Panc1 (cell line): ENCODE measurements at places on chromosomes 16 and 17. TPM values are rescaled to one million over a fixed set of nuclear protein-coding genes. Genes with fewer than 3 reads are reported as not detected.

PYY gene
- not detected for total RNA-seq

MC1R gene
- 8.7 TPM for total RNA-seq

PDE6G gene
- 0.85 TPM for total RNA-seq

SULT1A4 gene
- total RNA-seq = 1.2 TPM

PRPF8 gene
- total RNA-seq = 296 TPM

TAC4 gene
- not detected for total RNA-seq

OTOP2 gene
- total RNA-seq = not detected

- no peaks in the 10 kb centered on the region for H3K27me3 ChIP-seq
- H3K36me3 ChIP-seq = no peaks in the 10 kb centered on the region
- no peak for DNase-seq
Observed at GRCh38 chr16:71520550-71520949, 5.7 kb upstream of the CHST4 start.

- H3K27me3 ChIP-seq = no peaks in the 10 kb centered on the region
- H3K4me1 ChIP-seq = no peaks in the 10 kb centered on the region; the same call in none of the 2 replicates
- no peak for DNase-seq
- no peaks in the 10 kb centered on the region for H3K36me3 ChIP-seq
Observed at GRCh38 chr16:85279825-85280545, 167.7 kb upstream of the CIBAR2 start.

GRCh38 chr17:64662774-64663367 lies 764 bp upstream of the SMURF2 start:
- peak overlapping the region; percentile 83 for H3K27ac ChIP-seq
- no peaks in the 10 kb centered on the region for H3K27me3 ChIP-seq
- peak overlapping the region; percentile 52 for H3K4me3 ChIP-seq
- H3K4me1 ChIP-seq = peaks cover 21% of the 10 kb centered on the region; the same call in 1 of the 2 replicates
- no peak for DNase-seq

- H3K36me3 ChIP-seq = no peaks in the 10 kb centered on the region
- H3K4me3 ChIP-seq = no peak overlapping the region
- H3K27me3 ChIP-seq = no peaks in the 10 kb centered on the region
- H3K4me1 ChIP-seq = peaks cover 3% of the 10 kb centered on the region; the same call in 1 of the 2 replicates
- DNase-seq = no peak
- no peak overlapping the region for H3K27ac ChIP-seq
Observed at GRCh38 chr16:88792078-88792550, 7.1 kb upstream of the PIEZO1 start.

DNA sequence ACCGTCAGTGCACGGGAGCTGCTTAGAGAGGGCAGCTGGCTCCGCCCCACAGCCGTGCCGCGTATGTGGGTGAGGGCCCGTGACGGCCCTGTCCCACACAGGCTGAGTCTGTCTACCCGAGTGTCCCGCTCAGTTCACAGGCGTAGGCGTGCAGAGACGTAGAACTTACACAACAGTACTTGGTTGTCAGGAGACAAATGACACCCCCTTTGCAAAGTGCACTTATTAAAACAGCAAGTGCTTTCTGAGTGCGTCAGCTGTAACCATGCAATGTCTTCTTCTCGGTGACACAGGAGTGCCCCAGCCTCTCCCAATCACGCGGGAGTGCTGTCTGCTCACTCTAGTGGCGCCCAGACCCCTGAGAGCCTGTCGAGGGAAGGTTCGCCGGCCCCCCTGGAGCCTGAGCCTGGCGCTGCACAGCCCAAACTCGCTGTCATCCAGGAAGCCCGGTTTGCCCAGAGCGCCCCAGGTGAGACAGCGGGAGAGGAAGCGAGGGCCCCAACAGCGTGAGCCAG lies 64.2 kb downstream of the FOXK2 start:
- no peak for DNase-seq
- H3K27me3 ChIP-seq = no peaks in the 10 kb centered on the region
- no peaks in the 10 kb centered on the region for H3K4me1 ChIP-seq
- H3K36me3 ChIP-seq = no peaks in the 10 kb centered on the region; the same call in 1 of the 2 replicates
- no peak overlapping the region for H3K4me3 ChIP-seq

GRCh38 chr16:89811321-89811720 lies 5.1 kb downstream of the FANCA start:
- no peaks in the 10 kb centered on the region for H3K27me3 ChIP-seq
- no peak overlapping the region for H3K4me3 ChIP-seq
- no peaks in the 10 kb centered on the region for H3K4me1 ChIP-seq
- peaks cover 9% of the 10 kb centered on the region for H3K36me3 ChIP-seq
- no peak overlapping the region for H3K27ac ChIP-seq

- H3K4me3 ChIP-seq = no peak overlapping the region
- DNase-seq = no peak
- H3K4me1 ChIP-seq = no peaks in the 10 kb centered on the region
- H3K27me3 ChIP-seq = no peaks in the 10 kb centered on the region; the same call in 1 of the 2 replicates
- no peaks in the 10 kb centered on the region for H3K36me3 ChIP-seq
- H3K27ac ChIP-seq = no peak overlapping the region
Observed at GRCh38 chr16:83245061-83245460, 562.7 kb upstream of the HSBP1 start.

DNA sequence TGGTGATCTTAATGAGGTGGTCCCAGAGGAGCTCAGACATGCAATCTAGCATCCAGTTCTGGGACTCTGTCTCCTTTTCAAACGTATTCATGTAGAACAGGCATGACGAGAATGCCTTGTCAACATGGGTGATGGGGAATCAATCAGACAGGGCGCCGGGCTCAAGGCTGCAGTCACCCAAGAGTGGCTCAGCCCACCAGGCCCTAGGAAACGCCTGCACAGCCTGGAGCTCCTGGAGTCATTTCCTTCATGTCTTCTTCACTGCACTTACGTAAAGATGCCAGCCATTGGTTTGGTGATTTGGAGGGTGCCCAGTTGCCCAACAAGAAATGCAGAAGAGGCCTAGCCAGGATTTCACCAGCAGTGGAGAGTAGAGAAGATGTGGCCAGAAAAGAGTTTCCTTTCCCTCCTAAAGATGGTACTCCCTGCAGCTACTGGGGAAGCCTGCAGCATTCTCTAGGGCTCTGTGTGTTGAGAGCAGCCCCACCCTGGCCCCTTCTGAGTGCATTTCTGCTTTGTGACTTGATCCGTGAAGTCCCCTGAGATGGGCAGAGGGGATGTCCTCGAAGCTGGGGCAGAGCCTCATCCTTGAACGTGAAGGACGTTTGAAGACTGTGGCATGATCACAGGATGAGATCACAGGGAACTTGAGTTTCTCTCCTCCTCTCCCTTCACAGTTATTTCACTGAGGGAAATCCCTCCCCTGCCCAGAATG lies 24.0 kb upstream of the STH start:
- H3K27ac ChIP-seq = no peak overlapping the region
- no peaks in the 10 kb centered on the region for H3K27me3 ChIP-seq
- no peak for DNase-seq
- no peaks in the 10 kb centered on the region for H3K36me3 ChIP-seq
- no peaks in the 10 kb centered on the region for H3K4me1 ChIP-seq

DNA sequence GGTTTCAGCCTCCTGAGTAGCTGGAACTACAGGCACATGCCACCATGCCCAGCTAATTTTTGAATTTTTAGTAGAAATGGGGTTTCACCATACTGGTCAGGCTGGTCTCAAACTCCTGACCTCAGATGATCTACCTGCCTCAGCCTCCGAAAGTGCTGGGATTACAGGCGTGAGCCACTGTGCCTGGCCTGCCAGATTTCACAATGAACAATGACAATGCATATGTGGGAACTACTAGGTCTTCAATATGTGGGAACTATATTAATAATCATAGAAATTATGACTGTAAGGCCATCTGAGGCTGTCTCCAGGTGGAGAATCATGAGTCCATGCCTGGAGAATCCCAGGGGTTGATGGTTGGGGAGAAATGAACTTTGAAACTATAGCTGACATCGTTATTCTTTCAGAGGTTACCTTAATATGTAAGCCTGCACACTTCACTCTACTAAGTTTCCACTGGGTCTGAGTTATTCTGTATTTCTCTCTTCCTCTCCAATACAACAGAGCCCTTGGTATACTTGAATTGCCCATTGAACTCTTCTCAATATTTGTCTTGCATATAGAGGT lies 7.2 kb upstream of the DRC7 start:
- no peak for DNase-seq
- H3K36me3 ChIP-seq = no peaks in the 10 kb centered on the region
- no peak overlapping the region for H3K27ac ChIP-seq
- H3K27me3 ChIP-seq = no peaks in the 10 kb centered on the region
- no peak overlapping the region for H3K4me3 ChIP-seq
- H3K4me1 ChIP-seq = no peaks in the 10 kb centered on the region

- no peaks in the 10 kb centered on the region for H3K27me3 ChIP-seq
- no peak overlapping the region for H3K4me3 ChIP-seq
- H3K4me1 ChIP-seq = no peaks in the 10 kb centered on the region
- DNase-seq = no peak
- H3K27ac ChIP-seq = no peak overlapping the region
Observed at GRCh38 chr16:72111657-72112451, 18.2 kb downstream of the DHX38 start.

GRCh38 chr17:1904273-1905182 lies 74.7 kb downstream of the RPA1 start:
- H3K4me1 ChIP-seq = no peaks in the 10 kb centered on the region; the same call in 1 of the 2 replicates
- DNase-seq = no peak
- no peak overlapping the region for H3K4me3 ChIP-seq
- H3K27me3 ChIP-seq = 0 out of 2 replicates have a peak, but pooled peaks cover 2% of the 10 kb centered on the region
- H3K36me3 ChIP-seq = no peaks in the 10 kb centered on the region

DNA sequence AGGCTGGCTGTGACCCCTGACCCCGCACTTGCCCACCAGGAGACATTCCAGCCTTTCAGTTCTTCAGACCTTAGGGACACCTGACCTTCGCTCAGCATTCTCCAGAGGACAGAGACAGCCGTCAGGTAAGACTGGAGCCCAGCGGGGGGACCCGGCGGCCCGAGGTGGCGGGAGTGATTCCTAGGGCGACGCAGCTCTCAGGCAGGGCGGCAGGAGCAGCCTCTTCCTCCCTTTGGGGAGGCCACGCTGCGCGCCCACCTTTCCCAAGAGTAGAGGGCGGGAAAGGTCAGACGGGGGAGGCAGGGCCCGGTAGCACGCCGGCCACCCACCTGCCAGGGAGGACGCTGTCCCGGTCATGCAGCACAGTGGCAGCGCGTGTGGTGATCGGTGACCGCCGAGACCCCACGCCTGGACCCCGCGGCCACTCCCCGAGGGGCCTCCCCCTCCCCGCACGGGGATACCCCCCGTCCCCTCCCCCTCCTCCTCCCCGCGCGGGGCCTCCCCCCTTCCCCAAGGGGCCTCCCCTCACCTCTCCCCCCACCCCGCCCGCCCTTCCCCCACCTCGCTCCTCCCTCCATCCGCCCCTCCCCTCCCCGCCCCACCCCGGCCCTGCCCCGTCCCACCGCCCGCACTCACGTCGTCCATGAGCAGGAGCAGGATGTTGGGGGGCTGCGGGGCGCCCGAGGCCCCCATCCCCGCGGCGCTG lies 472 bp downstream of the GALNS start:
- DNase-seq = no peak
- peak overlapping the region; percentile 78 for H3K27ac ChIP-seq
- H3K4me3 ChIP-seq = peak overlapping the region; percentile 93
- no peaks in the 10 kb centered on the region for H3K27me3 ChIP-seq
- peaks cover 9% of the 10 kb centered on the region; the same call in 1 of the 2 replicates for H3K4me1 ChIP-seq
- peaks cover 6% of the 10 kb centered on the region; the same call in 1 of the 2 replicates for H3K36me3 ChIP-seq

GRCh38 chr17:74227271-74228080 lies 14.1 kb downstream of the TTYH2 start:
- H3K36me3 ChIP-seq = no peaks in the 10 kb centered on the region
- no peaks in the 10 kb centered on the region for H3K4me1 ChIP-seq
- no peak overlapping the region for H3K4me3 ChIP-seq
- H3K27ac ChIP-seq = no peak overlapping the region
- no peak for DNase-seq
